ENCODE measurements at places on chromosomes 3 and 15.

- no peak for DNase-seq
Measured at GRCh38 chr15:98416222-98416855, 232.0 kb upstream of the IGF1R start.

GRCh38 chr3:189921770-189922169 is 198.9 kb downstream of the P3H2 start:
- no peak for DNase-seq

DNA sequence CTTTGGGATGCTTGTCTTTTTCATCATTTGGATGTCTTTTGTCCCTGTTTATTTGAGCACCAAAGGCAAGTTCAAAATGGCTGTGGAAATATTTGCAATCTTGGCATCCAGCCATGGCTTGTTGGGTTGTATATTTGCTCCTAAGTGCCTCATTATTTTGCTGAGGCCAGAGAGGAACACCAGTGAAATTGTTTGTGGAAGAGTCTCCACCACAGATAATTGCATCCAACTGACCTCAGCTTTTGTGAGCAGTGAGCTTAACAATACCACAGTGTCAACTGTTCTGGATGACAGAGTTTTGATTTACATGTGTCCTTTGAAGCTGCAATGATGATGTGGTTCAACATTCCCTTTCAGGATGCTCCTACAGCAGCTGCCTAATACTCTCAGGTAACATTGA is 83.0 kb upstream of the KCNAB1 start:
- DNase-seq, result peak; percentile 42

- no peak for DNase-seq
Measured at GRCh38 chr15:57215326-57215725, 161.0 kb upstream of the CGNL1 start.

GRCh38 chr3:170307671-170308405 is 49.7 kb upstream of the SKIL start:
- no peak for DNase-seq
